ENCODE measurements at places on chromosomes 1 and 21. TPM values are rescaled to one million over a fixed set of nuclear protein-coding genes. Genes with fewer than 3 reads are reported as not detected.

DNA sequence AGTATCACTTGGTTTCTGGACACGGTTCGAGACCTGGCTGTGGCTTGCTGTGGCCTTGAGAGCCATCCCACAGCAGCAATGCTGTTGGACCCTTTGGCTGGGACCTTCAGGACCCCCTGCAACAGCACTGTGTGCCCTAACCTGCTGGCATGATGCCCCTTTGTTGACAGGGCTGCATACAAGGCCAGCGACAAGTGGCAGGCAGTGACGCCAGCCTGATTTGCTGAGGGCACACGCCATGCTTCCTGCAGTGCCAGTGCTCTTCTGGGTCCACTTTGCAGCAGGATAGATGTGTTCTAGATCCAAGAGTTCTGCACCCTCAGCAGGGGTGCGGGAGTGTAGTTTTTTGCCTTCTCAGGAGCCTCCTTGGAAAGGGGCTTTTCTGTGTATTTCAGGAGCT lies 32.8 kb downstream of the COQ8A start:
- DNase-seq: no peak

DNA sequence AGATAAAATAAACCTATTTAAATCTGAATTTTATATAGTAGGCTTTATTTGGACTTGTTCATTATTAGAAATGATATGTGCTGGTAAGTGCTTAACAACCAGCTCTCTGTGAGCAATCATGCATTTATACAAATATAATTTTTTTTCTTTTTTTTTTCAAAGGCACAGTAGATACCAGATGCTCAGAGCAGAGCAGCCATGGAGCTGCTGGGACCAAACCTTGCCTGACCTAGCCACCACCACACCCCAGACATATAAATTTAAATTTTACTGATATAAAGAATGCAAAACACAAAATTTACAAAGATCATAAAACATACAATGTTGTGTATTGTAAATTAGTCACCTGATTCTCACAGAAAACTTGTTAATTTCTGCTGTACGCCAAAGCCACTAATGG lies 290.6 kb downstream of the SDCCAG8 start:
- DNase-seq: no peak

Gene NECTIN4
- 11.2 TPM for total RNA-seq

DNA sequence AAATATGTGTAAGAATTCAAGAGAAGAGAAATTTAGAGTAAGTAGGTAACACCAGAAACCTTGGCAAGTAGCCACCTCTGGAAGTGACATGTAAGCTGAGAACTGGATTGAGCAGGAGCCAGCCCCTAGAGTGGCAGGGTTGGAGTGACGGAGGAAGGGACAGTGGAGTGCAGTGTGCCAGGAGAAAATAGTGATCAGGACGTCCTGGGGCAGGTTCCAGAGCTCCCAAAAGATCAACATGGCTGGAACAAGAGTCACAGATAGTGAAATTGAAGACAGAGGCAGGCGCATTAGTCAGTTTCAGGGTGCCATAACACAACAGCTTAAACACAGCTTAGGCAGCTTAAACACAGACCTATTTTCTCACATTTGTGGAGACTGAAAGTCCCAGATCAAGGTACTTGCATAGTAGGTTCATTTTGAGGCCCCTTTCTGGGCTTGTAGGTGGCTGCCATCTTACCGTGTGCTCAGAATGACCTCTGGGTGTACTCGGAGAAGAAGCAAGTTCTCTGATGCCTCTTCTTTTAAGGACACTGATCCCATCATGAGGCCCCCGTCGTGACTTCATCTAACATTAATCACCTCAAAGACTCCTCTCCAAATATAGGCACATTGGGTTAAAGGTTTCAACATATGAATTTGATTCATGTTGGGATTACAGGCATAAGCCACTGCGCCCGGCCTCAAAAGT lies 37.2 kb downstream of the GNPAT start:
- peak; percentile 51 for DNase-seq

DNA sequence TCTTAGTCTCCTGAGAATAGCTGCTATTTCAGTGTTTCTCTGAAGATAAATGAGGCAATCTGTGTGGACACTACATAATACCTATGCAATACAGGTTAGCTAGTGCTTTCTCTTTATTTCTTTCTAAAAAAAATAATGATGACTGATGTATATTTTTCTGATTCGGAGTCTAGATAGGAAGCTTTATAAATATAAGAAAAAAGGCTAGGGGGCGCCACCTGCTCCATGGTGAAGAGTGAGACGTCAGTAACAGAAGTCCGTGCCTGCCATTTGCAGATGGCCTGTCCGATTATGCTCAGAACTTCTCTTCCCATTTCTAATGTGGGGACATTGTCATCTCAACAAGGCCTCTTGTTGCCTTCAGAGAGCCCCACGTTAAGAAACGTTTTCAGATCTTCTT lies 26.4 kb downstream of the QSOX1 start:
- DNase-seq: peak; percentile 31

- no peak for DNase-seq
Observed at GRCh38 chr1:94708811-94709210, 111.3 kb upstream of the SLC44A3 start.

GRCh38 chr1:45401524-45401923 lies 61.3 kb upstream of the MUTYH start:
- no peak for DNase-seq

DNA sequence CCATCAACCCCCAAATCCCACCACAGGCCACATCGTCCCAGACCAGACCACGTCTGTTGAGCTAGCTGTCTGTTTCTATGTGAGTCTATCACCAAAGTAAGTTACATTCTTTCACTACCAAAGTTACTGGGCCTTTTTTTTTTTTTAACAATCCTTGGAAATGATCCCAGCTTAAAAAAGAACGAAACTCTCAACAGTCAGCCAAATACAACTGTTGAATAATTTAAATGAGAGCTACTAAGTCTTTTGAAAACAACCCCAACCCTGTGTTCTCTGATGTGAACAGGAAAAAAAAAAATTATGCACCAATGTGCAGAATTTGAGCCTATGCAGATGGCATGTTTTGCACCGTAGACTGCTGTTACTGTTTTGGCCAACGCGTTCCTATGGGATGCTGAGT lies 134.0 kb upstream of the ETS2 start:
- DNase-seq: no peak

Gene OBSCN
- total RNA-seq: 29.6 TPM

DNA sequence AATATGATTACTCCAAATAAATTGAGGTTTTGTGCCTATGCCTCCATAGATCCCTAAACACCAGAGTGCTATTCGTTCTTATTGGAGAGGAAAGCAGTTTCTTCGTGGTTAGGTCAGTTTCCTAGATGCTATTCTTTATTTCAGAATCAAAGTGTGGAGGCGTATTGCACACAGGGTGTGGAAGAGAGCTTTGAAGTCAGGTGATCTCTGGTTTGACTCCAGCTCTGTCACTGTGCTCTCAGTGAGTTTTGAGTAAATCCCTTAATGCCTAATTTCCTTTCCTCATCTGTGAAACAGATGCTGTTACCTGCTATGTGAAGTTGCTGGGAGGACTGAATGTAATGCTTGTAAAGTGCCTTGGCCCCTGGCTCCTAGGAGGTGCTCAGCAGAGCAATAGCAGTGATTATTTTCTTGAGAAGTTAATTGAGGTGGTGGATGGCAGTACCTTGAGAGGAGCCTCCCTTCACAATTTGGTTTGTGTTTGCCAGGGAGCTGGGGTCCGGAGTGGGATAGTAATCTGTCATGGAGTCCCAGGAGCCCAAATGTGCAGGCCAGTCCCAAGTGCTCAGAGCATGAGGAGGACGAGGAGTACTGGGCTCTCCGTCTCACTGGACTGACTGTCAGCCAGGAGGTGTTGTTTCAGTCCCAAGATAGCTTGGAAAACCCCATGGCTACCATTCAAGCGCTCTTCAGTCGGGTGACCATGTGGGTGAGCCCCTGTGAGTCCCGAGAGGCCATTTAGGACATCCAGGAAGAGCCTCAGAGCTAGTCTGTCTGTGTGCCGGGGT lies 14.9 kb downstream of the NTPCR start:
- no peak for DNase-seq

Gene MROH7
- total RNA-seq: not detected

DNA sequence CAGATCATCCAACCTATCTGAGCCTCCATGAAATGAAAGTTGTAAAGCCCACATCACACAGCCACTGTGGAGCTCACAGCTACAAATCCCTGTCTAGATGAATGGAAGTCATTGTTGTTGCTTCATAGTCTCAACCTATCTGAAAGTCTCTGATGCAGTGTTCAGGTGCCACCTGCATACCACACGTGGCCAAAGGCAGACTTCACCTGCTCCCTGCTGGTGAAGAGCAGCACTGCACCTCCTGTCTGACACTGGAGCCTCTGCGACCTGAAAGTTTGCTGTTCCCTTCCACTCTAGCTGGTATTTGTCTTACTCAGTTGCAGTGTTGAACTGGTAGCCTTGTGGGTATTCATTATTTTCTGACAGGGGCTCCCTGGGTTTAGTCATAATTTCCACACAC lies 18.4 kb downstream of the LORICRIN start:
- peak; percentile 64 for DNase-seq

GRCh38 chr1:2556277-2556677 lies at the start of gene TNFRSF14:
TNFRSF14 (plus strand) TSS chr1:2556371; CDS start chr1:2556665, 294 bp downstream.
- DNase-seq: peak; percentile 34

DNA sequence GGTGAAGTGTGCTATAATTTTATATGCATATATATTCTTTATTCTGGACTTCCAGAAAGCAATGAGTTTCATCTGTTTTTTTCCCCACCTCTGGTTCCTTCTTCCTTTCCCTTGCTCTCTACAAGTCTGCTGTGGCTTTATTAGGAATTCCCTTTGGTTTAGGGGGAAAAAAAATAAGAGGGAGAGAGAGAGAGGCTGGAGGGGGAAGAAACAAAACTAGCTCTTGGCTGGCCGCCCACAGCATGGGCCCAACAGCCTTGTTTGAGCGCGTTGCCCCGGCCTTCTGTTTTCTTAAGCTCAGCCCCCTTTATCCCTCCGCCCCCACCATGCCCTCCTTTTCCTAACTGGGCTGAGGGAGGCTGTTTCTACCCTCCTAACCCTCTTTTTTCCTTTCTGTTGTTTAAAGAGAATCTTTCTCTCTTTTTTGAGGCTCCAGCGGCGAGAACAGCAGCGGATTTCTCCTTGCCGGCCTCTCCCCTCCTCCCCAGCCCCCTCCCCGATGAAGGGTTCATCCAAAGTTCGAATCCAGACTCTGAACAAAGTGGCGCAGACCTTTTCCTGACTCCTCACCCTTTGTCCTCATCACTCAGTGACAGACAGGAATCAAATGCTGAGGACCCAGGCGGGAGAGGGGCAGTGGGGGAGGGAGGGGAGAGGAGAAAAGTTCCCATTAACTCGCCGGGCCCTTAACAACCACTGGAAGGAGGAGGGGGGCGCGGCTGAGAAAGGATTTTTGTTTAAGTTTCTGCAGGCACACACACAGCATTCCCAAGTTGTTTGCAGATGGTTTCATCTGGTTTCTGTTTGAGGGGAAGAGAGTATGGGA lies 29.7 kb downstream of the PBX1 start:
- no peak for DNase-seq

DNA sequence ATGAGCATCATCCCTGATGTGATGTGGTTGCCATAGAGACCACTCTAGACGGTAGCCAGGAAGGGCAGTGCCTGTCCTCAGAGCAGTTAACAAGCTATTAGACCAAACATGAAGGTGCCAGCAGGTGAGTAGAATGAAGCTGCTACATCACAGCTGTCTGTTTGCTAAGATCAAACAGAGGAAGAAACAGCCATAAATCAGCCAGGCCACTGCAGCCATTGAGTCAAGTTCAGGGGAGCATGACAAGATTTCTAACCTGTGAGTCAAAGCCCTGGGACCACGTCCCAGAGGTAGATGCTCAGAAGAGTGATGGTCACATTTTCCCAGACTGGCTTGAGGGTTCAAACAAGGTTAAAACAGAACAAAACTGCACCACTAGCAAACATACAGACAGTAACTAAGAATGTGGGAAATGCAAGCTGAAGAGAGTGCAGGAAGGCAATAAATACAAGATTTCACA lies 450.6 kb upstream of the DAB1 start:
- no peak for DNase-seq

DNA sequence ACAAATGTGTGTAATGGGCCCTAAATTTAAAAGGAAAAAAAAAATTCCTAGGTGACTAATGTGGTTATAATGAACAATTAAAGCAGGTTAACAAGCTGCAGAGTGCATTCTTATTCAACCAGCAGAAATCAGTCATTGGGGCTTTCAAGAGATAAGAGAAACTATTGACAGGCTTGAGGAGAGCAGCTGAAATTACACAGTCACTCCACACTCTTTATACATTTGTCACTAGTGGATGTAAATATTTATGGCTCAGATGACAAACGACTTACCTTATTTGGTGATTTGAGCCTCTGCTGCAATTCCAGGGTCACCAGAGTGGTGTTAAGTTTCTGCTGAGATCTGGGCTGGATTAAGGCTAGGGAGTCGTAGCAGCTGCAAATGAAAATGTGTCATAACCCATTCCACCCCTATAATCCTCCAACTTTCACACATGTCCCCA lies 896.3 kb downstream of the TTLL7 start:
- DNase-seq: no peak

DNA sequence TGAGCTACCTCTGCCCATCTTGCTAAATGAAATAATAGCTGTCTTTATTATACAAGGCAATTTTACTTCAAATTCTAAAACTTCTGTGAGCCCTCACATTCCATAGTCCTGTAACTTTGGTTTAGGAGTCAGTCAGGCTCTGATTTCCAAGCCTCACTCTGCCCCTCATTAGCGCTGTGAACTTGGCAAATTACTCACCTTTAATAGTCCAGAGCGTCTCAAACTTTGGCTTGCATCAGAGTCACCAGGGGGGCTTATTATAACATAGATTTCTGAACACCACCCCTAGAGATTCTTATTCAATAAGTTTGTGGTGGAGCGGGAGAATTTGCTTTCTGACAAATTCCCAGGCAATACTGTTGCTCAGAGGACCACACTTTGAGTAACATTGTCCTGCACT lies 126.2 kb upstream of the FGGY start:
- DNase-seq: no peak

- peak; percentile 35 for DNase-seq
Observed at GRCh38 chr1:224338150-224338838, 8.3 kb upstream of the NVL start.

Gene ELK4
- 101 TPM for total RNA-seq

DNA sequence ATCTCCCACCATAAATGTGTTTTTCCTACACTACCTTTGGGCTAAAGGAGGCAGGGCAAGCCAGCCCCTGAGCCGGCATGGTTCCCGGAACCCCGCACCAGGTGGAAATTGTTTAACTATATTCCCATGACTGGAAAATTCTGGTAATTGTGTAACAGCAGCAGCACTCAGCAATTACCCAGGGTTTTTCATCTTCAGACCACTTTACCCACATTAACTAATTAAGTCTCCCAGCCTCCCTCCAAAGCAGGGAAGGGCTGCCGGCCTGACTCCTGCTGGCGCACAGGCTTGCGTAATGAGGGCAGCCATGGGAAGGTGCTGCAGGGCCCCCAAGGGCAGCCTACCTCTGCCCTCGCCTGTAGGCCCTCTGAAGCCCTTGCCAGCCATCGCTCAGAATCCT lies 140.7 kb upstream of the VAMP3 start:
- no peak for DNase-seq

DNA sequence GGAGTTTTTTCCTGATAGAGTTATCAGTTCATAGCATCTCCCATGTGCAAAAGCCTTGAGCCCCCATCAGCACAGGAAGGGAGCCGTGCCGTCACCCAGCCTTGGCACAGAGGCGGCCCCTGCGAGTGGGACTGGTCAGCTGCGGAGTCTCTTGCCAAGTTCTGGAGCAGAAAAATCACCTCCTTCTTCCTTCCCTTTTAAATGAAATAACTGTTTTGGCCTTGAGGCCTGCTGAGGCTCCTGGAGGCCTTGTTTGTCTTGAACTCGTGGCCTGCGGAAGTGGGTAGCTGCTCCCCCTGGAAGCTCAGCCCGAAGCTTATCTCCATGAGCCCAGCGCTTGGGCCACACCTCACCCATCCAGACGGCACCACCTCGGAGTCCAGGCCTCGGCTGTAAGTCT lies 145.7 kb upstream of the TMEM51 start:
- no peak for DNase-seq

Data from MCF 10A (cell line).